Cardiac muscle cell (in vitro differentiated cells and primary cell): ENCODE measurements at places on chromosomes 11 and 22. TPM values are rescaled to one million over a fixed set of nuclear protein-coding genes. Genes with fewer than 3 reads are reported as not detected.

Gene MCAM
- 13.8 and 14.8 TPM in 2 replicates for polyA plus RNA-seq

GRCh38 chr11:11122749-11123148 is 230.3 kb downstream of the CSNK2A3 start:
- no peak for DNase-seq

DNA sequence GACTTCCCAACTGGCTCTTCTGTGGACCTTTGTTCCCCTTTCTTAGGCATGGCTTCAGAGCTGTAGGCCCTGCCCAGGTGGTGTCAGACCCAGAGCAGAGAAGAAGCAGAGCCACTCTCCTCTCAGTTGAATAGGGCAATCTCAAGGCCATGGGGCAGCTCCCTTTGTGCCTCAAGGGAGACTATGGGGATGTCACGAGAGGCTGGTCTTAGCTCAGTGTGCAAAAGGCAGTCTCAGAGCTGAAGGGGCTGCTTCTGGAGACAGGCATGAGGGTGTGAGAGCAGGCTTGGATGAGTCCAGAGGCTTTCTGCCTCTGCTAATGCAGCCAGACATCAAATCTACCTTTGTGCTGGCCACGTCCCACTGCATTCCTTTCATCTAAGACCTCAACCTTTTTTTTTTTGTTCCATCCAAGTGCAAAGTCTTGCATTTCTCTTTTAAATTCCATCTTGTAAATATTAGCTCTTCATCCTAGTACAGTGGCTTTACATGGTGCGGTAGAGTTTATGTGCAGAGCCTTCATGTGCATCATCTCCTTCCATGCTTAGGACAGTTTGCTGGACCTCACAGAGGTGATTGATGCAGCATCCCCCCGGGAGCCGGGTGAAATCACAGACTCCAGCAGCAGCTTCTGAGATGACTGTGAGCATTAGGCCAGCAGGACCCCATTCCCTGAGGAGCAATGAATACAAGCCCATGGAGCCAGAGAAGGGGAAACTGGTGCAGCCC is 34.2 kb upstream of the FCHSD2 start:
- no peak for DNase-seq

- DNase-seq = peak; percentile 60
Observed at GRCh38 chr22:38228873-38229740, 27.3 kb downstream of the MAFF start.

Gene APOA1
- polyA plus RNA-seq = 59.0 and 117 TPM in 2 replicates

Gene PRR33
- not detected in 2 replicates for polyA plus RNA-seq

Gene RASD2
- polyA plus RNA-seq = 0.61 and 2.3 TPM in 2 replicates

GRCh38 chr11:8613036-8613435 is 19.0 kb upstream of the STK33 start:
- peak; percentile 12 for DNase-seq

GRCh38 chr11:126969865-126970479 is 30.6 kb downstream of the KIRREL3 start:
- DNase-seq = peak; percentile 52

GRCh38 chr11:110077831-110078325 is 15.3 kb upstream of the ZC3H12C start:
- peak; percentile 53 for DNase-seq

GRCh38 chr11:122745111-122745510 is 89.6 kb downstream of the UBASH3B start:
- DNase-seq = no peak

DNA sequence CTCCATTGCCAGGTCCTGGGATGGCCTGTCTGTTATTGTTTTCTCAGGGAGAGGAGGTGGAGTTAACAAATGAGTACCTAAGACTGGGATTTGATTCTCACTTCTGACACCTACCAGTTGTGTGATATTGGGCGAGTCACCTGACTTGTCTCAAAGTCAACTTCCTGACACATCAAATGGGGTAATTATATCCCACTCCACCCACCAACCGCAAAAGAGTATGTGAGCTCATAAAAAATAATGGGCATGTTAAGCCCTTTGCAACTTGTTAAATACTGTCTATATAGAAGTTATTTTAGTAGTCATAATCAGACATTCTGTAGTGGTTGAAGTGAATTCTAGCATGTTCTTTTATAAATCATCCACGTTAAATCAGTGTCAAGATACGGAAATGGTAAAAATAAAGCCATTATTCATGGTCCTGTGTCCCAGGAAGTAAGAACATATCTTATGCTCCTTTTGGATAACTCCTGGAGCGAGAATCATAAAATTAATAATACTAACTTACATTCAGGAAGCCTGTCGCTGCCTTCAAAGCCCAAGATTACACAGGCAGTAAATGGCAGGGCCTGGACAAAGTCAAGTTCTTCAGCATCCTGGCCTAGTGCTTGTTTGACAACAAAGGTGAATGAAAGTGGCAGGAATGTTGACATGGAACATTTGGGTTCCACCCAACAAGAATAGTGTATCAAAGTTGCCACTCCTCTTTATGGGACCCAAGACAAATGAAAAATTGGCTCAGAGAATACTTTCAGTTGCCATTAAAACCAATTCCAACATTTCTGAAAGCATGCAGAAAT is 54.3 kb downstream of the SYTL2 start:
- DNase-seq = peak; percentile 35

Gene E2F8
- polyA plus RNA-seq = 5.8 and 9.6 TPM in 2 replicates

GRCh38 chr11:71988050-71988449 is 10.7 kb upstream of the IL18BP start:
- peak; percentile 88 for DNase-seq

Gene EFCAB6
- polyA plus RNA-seq = 1.5 and 2.4 TPM in 2 replicates

Gene FOLR2
- polyA plus RNA-seq = not detected in 2 replicates

GRCh38 chr11:16781936-16782919 is 43.8 kb downstream of the C11orf58 start:
- DNase-seq = no peak

DNA sequence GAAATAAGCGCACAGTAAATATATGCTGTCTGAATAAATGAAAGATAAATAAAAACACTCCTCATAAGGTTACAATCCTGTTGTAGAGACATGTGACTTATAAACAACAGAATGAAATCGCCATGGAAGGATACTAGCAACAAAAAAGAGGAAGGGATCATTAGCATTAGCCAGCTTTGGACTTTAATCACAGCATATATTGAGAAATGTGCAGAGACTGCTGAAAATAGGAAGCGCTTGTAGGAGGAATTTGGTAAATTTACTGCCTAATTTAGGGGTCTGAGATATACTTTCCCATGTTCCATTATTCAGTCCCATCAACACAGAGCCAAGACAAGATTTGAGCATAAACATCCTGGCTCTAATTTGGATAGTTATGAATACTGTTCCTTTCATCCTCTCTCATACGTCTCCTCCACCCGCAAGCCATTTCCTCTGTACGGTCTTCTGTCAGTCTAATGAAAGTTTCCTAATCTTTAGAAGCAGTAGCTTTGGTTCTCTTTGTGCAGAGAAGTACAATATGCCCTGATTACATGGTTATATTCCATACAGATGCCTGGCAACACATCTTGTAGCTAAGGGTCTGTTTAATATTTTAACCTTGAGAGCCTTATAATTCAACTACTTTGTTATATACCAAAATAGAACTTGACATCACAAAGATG is 37.1 kb upstream of the AKIP1 start:
- DNase-seq = peak; percentile 35

- DNase-seq = no peak
Observed at GRCh38 chr22:44118645-44119315, 61.9 kb upstream of the PARVG start.

Gene YWHAH
- 143 and 164 TPM in 2 replicates for polyA plus RNA-seq

DNA sequence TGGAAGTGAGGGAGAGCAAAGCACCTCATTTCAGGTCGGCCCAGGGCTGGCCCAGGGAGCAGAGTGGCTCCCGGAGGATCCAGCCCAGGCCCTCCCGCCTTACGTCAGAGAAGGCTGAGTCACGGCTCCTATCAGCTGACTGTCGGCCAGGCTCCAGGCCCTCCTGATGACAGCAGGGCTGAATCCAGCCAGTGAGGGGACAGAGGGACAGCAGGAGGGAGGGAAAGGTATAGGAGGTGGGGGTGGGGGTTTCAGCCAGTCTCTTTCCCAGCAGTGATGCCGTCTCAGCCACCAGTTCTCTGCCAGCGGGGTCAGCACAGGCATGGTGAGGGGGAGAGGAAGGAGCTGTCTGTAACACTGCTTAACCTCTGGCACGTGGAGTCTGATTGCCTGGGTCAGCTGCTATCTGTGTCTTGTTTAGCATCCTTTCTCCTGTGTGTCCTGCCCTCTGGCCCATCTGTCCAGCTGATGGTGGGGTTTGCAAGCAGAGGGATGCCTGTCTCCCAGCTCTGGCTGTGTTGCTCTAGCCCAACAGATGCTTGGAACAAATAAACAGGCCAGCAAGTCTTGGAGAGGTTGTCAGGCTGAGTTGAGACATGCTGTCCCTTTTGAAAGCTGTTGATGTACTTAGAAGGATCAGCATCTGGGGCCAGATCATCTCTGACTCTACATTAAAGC is 74.0 kb downstream of the ADAMTS15 start:
- DNase-seq = peak; percentile 93

GRCh38 chr11:35811783-35812182 is 132.1 kb upstream of the LDLRAD3 start:
- DNase-seq = no peak

- no peak for DNase-seq
Observed at GRCh38 chr11:78179459-78180071, 8.9 kb downstream of the KCTD21 start.

DNA sequence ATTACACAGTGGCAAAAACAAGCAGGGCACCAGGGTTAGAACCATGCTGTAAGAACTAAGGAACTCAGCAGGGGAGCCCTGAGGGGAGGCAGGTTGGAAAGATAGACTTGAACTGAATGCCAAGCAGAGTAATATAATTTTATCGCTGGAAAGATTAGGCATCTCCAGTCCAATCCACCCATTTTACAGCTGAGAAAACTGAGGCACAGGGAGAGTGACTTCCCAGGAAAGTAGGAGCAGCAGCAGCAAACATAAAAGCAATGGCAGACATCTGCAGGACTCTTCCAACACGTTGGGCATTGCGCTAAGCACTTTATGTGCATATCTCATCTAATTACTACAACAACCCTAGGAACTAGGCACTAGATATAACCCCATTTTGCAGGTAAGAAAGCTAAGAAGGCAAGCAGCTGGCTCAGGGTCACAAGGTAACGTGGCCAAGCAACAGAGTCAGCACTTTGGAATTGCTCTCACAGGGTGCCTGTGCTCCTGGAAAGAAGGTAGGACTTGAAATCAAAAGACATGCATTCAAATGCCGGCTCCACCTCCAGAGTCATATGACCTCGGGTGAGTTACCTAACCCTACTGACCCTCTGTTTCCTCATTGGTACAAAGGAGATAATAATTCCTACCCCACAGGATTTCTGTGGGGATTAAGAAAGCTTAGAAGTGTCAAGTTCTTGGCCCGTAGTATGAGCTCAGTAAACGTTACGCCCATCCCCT is 215.3 kb downstream of the BARX2 start:
- DNase-seq = no peak

DNA sequence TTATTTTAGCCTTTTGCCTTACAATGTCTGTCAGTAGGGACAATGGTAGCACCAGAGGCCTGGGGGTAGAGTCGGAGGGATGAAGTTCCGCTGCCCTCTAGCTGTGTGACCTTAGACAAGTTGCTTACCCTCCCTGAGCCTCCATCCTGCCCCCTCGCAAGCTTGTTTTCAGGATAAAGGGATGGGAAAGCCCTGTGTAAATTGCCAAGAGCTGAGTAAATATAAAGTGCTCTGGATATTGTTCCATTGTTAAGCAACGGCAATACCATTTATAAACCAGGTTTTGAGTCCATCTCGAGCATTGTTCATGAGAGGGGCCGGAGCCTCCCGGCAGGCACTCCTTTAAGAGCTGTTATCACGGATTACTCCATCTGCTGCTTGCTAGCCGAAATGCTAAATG is 72.9 kb downstream of the ZBTB16 start:
- DNase-seq = no peak

GRCh38 chr11:67437082-67437808 is at the start of gene PTPRCAP:
Gene PTPRCAP, minus strand, starts transcription at chr11:67437682. Its CDS starts 63 bp downstream, at chr11:67437619.
- no peak for DNase-seq

- DNase-seq = peak; percentile 49
Observed at GRCh38 chr11:34616830-34617504, 3.9 kb upstream of the EHF start.

Gene TUBA8
- 0.87 and 1.4 TPM in 2 replicates for polyA plus RNA-seq

Gene ANO1
- polyA plus RNA-seq = 0.09 TPM in 1 of 2 replicates, not detected in the other

DNA sequence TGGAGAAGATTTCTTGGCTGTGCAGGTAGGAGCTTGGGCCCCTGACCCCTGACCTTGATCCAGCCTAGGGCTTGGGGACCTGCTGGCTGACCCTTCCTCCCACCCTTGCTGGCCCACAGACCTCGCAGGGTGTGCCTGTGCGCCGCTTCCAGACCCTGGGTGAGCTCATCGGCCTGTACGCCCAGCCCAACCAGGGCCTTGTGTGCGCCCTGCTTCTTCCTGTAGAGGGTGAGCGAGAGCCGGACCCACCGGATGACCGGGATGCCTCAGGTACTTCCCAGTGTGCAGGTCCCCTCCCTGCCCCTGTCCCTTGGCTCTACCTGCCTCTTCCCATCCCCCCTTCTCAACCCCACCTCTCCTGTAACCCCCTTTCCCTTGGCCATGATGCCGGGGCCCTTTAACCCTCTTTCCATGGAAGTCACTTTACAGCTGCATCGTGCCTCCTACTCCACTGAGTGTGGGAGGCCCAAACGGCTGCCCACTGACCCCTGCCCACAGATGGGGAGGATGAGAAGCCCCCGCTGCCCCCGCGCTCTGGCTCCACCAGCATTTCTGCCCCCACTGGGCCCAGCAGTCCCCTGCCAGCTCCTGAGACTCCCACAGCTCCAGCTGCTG is 3.8 kb downstream of the INPPL1 start:
- DNase-seq = no peak

- DNase-seq = no peak
Observed at GRCh38 chr22:45064313-45065278, 54.8 kb upstream of the PHF21B start.

- DNase-seq = no peak
Observed at GRCh38 chr22:43433451-43434274, 21.8 kb downstream of the MPPED1 start.

- no peak for DNase-seq
Observed at GRCh38 chr22:40665312-40665711, 14.0 kb upstream of the MCHR1 start.

DNA sequence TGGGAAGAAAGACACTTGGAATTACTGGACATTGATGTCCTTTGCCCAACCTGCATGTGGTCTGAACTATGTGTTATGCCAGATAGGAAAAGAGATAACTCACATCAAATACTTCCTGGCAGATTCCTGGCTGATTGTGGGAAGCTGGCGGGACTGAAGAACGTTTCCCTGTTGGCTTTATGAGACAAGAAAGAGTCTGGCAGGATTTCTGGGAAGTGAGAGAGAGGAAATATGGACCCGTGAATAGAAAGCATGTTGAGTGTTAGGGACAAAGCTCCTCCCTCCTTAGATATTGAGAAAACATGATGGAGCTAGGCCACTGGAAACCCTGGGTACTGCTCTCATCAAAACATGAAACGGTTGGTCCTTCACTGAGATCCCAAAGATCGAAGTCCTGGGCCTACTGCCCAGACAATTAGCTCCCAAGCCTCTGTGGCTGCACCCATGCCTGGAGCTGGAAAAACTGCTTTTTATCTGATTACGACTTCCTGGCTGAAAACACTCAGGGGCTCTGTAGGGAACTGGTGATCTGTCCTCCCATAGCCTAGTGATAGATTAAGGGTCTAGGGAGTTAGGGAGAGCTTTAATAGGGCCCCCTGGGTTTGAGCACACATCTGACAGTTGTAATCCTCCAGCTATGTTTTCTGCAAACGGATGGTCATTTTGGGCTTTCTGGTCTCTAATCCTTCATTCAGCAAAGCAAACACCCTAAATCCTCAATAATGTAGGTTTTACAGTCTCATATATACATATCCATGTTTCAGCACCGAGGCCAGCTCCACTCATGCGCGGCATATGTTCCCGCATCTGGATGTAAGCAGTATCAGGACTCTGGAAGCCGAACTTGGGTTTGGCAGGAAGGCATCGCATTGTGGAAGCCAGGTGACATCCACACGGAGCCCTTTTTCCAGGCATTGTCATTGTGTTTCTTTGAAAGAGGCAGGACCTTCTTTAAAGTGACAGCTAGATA is 6.1 kb upstream of the B3GAT1 start:
- DNase-seq = peak; percentile 40

Gene KCNJ1
- not detected in 2 replicates for polyA plus RNA-seq

Gene HEPN1
- not detected in 2 replicates for polyA plus RNA-seq
